ENCODE measurements at places on chromosomes 12 and 14.

DNA sequence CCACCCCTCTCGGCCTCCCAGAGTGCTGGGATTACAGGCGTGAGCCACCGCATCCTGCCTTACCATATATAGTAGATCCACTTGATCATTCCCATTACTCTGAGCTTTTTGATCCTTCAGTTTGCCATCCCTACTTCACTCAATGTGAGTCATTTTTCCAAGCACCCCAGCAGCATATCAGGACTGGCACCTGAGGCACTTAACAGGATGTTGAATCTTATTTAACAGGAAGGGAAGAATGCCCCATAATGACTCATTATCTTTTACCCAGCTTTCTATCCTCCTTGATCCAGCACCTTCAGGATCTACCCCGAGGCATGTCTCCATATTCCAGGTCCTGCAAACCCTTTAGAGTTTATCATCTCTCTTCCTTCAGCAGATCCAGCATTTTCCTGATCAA is 84.9 kb upstream of the CMKLR1 start:
- DNase-seq: no peak

- no peak for DNase-seq
These were observed 1.8 kb downstream of the LYSET start for GRCh38 chr14:93186956-93187355.

DNA sequence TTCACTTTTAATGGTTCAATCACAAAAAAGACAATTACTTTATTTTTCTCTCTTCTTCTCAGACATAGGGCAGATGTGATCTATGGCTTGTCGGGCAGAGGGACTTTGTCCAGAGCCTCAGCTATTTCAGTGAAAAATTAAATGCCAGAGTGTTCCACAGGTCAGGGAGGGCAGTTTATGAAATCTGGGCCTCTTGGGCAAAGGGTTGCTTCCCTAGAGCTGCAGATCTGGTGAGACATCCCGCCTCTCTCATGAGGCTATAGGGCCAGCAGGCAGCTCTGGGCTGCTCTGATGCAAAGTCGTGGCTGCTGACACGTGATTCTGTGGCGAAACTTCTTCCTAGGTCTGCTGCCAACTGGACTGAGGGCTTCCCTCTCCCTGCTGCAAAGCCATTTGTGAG is 6.0 kb downstream of the CLMN start:
- DNase-seq: no peak

- DNase-seq: peak; percentile 31
These were observed 75.8 kb downstream of the C12orf50 start for GRCh38 chr12:87953256-87953860.

DNA sequence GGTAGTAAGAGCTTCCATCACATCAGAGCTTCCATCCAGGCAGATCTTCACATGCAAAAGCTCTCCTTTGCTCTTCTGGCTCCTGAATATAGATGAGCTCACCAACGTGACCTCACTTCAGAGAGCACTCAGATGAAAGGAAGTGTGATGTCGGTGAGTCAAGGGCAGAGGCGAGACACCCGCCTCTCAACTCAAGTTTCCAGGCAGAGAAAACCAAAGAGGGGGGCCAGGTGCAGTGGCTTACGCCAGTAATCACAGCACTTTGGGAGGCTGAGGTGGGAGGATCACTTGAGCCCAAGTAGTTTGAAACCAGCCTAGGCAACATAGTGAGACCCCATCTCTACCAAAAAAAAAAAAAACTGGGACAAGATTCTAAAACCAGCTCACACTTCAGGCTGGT is 126.9 kb downstream of the DUSP6 start:
- no peak for DNase-seq

GRCh38 chr12:54028314-54029201 is at the start of gene HOXC6:
Gene HOXC6, plus strand, starts transcription at chr12:54028440. Its CDS starts 82 bp downstream, at chr12:54028522.
- no peak for DNase-seq

DNA sequence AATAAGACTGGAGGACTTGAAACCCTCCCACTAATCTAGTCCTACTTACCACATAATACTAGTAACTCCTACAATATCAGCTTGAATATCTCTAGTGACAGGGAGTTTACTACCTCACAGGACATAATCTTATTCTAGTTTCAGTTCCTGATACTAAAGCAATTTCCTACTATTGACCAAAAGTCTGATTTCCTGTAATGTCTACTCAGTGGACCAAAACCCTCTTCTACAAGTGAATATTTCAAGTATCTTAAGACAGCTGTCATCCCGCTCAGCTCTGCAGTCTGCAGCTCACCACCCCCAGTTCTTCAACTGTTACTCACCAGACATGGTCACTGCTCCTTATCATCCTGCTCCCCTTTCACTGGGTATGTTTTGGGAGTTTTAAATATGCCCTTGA is 70.8 kb upstream of the TMCC3 start:
- DNase-seq: no peak

DNA sequence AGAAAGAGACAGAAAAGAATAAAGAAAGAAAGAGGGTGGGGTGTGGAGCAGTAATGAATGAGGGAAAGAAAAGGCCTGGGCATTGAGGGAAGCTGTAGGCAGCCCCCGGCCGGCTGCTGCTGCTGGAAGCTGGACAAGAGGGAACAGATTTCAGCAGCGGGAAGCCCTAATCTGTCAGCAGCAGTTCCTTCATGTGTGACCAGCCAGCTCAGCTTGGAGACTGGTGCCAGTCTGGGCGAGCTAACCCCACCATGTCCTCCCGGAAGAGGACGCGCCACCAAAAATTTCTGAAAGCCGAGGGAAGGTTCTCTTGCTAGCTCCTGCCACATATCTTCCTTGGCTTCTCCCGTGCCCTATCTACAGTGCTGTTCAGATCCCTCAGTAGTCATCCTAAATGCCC is 236.8 kb downstream of the GRIN2B start:
- DNase-seq: no peak

GRCh38 chr14:55160989-55161388 is 30.4 kb downstream of the DLGAP5 start:
- no peak for DNase-seq

- no peak for DNase-seq
These were observed 18.7 kb downstream of the RASAL1 start for GRCh38 chr12:113116875-113117274.

DNA sequence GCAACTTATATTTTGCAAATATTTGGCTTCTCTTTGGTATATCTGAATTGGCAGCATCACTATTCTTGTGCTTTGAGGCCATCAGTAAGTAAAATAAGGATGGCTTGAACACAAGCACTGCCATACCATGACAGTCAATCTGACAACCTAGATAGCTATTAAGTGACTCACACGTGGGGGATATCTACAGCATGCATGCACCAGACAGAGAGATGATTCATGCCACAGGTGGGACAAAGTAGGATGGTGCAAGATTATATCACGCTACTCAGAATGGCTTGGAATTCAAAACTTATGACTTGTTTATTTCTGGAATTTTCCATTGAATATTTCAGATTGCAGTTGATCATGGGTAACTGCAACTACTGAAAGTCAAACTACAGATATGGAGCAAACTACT is 675.6 kb upstream of the MDGA2 start:
- no peak for DNase-seq

DNA sequence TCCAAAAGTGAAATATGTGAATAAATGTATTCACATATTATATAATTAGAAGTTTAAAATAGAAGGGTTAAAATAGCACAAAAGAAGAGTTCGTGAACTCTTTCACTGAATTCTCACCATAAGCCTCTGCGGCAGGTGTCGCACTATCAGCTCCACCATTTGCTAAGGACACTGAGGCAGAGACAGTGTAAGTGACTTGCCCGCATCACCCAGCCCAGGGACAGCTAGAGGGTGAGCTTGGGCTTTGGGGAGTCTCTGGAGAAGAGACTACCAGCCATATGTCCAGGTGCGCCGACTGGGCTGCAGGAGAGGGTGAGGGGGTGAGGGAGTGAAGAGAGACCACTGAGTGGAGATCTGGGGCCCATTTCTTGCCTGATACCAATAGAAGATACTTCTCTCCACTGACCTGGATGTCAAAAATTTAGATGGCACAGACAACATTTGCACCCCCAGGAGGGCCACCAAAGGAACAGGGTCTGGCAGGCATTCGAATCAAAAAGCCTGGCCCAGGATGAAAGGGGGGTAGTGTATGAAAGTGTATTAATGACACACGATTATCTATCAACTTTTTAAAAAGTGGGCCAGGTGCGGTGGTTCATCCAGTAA is 28.5 kb downstream of the FAIM2 start:
- no peak for DNase-seq

Data from KBM-7 (cell line).